Endothelial cell of umbilical vein (primary cell): ENCODE measurements at places on chromosomes 13 and 19. TPM values are rescaled to one million over a fixed set of nuclear protein-coding genes. Genes with fewer than 3 reads are reported as not detected.

DNA sequence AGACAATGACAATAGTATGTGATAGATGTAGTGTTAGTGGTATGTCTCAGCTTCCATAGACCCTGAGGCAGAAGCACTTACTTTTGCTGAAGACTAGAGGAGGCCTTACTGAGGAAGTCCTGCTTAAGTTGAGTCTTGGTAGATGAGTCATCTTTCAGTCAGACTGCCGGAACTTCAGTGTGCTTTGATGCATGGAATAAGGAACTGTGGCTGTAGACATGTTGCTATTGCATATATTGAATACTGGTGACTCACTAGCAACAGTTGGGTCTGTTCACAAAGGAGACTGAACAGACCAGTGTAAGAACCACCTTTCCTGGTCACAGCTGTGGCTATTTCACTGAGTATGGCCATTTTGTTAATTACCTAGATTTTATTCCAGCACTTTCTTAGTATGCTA is 1000.6 kb downstream of the OLFM4 start:
- no peak for DNase-seq
- no peaks in the 10 kb centered on the region for H3K36me3 ChIP-seq
- no peaks in the 10 kb centered on the region for H3K27me3 ChIP-seq
- no peak overlapping the region for H3K27ac ChIP-seq

KLK1 gene
- not detected in 2 replicates for total RNA-seq

GRCh38 chr13:110500341-110500740 is 61.2 kb downstream of the RAB20 start:
- no peak overlapping the region for H3K27ac ChIP-seq
- H3K27me3 ChIP-seq, result no peaks in the 10 kb centered on the region
- no peak overlapping the region for H3K4me3 ChIP-seq

ZNF331 gene
- total RNA-seq, result 11.2 TPM in 2 replicates

DNA sequence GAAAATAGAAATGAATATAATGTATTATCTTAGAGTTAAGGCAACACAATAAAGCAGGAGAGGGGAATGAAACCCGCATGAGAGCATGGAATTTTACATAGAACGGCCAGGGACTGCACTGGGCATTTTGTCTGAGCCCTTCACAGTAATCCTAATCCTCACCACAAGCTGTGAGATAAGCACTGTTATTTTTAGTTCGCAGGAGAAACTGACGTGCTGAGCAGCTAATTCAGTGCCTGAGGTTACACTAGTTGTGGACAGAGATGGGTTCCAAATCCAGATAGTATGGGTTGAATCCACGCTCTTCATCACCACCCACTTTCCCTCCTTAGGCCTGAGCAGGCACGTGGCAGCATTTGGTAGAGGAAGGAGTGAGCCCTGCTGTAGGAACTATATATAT is 24.8 kb upstream of the ZNF527 start:
- no peaks in the 10 kb centered on the region for H3K36me3 ChIP-seq
- DNase-seq, result no peak
- H3K27me3 ChIP-seq, result no peaks in the 10 kb centered on the region
- no peaks in the 10 kb centered on the region for H3K4me1 ChIP-seq

- no peaks in the 10 kb centered on the region for H3K27me3 ChIP-seq
- H3K4me1 ChIP-seq, result no peaks in the 10 kb centered on the region
- DNase-seq, result no peak
- peaks cover 24% of the 10 kb centered on the region for H3K36me3 ChIP-seq
- no peak overlapping the region for H3K4me3 ChIP-seq
Measured at GRCh38 chr19:14101003-14101545, 10.5 kb upstream of the SAMD1 start.

C19orf73 gene
- 1.5 TPM in 1 of 2 replicates, not detected in the other for total RNA-seq

DNA sequence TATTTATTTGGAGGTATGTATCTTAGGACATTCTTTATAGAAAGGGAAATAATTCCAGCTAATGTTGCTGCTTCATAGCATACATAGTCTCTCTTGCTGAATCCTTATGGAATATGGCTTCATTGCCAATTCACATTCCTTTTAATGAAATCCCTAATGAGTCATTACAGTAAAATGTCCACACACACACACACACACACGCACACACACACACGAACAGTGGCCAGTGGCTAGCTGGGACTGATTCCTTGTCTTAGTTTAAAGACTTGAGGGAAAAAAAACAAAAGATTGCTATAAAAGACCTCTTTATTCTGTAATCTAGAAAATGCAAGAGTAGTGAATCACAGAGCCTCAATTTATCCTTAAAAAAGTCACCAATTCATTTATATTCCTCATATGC is 301.6 kb downstream of the SLITRK6 start:
- H3K27ac ChIP-seq, result no peak overlapping the region
- no peaks in the 10 kb centered on the region for H3K36me3 ChIP-seq
- no peak overlapping the region for H3K4me3 ChIP-seq
- no peaks in the 10 kb centered on the region for H3K27me3 ChIP-seq
- H3K4me1 ChIP-seq, result no peaks in the 10 kb centered on the region
- no peak for DNase-seq
